ENCODE measurements at places on chromosomes 7 and 10.

- no peak for DNase-seq
Observed at GRCh38 chr7:55108818-55109217, 90.0 kb downstream of the EGFR start.

DNA sequence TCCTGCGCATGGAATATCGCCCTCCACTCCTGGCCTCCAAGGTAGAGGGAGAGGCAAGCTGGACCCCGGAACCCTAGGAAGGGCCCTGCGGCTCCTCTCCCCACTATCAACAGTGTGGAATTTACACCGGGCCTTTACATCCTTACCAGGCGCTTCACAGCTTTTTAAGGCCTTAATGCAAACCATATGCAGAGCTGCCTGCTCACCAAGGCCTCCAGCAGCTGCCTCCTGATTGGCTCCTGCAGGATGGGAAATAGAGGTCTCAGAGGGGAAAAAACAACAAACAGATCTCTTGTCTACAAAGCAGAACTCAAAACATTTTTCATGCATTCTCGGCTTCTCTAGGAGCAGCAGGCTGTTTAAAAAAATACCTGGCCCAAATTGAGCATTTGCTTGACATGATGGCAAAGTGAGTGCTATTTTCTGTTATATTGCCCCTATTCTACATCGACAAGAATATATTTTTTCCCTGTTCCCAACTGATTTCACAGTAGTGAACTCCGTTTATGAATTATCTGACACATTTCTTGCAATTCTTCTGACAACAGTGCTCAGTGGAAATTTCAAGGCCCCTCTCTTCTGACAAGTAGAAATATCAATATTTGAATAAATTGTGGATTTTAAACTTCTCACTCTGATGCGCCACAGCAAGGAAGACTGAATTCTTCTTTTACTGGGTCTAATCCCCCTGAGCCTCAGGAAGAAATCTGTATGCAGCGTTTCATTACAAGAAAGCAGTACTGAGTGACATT lies 51.7 kb downstream of the EBF3 start:
- DNase-seq = no peak

GRCh38 chr7:117210397-117210796 lies 112.5 kb downstream of the WNT2 start:
- no peak for DNase-seq

GRCh38 chr10:3071405-3072198 lies 4.3 kb downstream of the PFKP start:
- DNase-seq = no peak

DNA sequence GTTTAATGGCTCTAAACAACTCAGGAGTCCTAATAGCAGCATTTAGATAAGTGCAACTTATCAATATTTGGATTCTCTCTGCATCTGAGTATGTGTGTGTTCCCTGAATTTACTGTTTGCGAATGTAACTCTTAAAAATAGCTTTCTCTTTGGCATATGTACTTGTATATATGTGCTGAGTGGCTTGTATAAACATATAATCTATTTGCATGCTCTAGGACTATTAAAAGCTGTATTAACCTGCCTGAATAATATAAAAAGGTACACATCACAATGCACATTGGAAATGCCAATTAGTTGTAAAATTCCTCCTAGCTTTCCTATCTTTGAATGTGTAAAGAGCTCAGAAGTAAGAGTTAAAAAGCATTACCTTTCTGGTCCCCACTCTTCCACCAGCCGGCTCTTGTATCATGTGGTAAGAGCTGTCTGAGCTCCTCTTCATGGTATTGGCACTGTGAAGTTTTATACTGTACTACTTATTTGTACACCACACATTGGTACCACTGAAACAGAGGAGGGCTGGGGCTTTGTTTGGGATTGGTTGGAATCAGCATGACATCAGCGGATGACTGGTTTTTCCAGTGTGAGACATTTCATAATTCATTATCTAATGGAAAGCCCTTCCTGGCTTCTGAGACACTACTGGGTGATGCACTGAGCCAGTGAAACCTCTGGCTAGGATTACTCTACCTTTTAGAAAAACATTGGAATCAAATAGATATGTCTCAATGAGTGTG lies at the start of gene INHBA:
INHBA (minus strand) TSS at position 456 of the 737 bp plus-strand sequence. CDS start 2,716 bp downstream, outside the sequence.
- DNase-seq = no peak

GRCh38 chr7:154167807-154168206 lies 115.6 kb downstream of the DPP6 start:
- DNase-seq = no peak

- DNase-seq = no peak
Observed at GRCh38 chr10:16699435-16700057, 117.7 kb downstream of the RSU1 start.

- no peak for DNase-seq
Observed at GRCh38 chr7:83155407-83155806, 7.3 kb downstream of the PCLO start.

- peak; percentile 83 for DNase-seq
Observed at GRCh38 chr10:78972947-78973900, 95.5 kb upstream of the ZMIZ1 start.

DNA sequence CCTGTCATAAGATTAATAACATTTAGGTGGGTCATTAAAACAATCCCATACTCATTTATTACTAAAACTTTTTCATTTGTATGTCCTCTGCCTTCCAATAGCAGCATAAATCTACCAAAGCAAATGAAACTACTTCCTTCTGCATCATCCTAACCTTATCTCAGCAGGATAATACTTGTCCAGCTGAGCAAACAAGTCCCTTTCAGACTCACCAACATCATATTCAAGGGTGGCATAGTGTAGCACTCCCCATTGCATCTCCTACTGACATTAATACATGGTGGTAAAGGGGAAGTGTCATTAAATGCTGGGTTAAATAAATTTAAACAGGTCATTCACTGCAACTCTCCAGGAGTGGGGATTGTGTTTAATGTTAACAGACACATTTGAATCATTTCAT lies 3.4 kb upstream of the MINDY3 start:
- no peak for DNase-seq

DNA sequence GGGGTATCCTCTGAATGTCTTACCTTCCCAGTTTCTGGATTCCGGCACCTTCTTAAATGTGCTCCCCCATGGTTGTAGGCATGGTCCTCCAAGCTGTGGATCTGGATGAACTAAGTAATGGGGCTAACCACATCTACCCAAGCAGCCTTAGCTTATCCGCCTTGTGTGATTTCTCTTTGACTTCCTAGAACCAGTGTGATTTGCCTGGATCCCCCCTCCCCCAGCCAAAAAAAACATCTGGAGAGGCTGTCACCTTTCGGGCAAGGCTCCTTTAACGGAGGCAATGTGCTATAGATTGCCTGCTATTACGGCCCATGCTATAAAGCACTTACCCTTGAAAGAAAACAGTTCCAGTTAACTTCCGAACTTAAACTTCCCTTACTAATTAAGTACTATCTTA lies 33.9 kb downstream of the C1GALT1 start:
- no peak for DNase-seq

- DNase-seq = no peak
Observed at GRCh38 chr10:34835908-34836508, 20.9 kb upstream of the PARD3 start.

GRCh38 chr10:35890676-35891495 lies 248.8 kb upstream of the FZD8 start:
- no peak for DNase-seq

DNA sequence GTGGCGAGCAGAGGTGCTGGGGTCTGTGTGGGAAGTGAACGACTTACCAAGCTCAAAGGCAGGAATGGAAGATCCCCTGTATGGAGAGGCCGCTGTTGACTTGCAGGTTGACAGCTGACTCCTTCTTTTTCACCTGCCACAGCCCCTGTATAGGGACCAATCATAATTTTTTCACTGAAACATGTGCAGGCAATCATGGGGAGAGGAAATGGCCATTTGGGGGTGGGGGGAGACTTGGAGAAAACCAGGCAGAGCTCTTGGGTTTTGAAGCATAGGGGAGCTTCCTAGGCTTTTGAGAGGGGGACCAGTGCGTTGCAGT lies 101.4 kb downstream of the WDR37 start:
- no peak for DNase-seq

DNA sequence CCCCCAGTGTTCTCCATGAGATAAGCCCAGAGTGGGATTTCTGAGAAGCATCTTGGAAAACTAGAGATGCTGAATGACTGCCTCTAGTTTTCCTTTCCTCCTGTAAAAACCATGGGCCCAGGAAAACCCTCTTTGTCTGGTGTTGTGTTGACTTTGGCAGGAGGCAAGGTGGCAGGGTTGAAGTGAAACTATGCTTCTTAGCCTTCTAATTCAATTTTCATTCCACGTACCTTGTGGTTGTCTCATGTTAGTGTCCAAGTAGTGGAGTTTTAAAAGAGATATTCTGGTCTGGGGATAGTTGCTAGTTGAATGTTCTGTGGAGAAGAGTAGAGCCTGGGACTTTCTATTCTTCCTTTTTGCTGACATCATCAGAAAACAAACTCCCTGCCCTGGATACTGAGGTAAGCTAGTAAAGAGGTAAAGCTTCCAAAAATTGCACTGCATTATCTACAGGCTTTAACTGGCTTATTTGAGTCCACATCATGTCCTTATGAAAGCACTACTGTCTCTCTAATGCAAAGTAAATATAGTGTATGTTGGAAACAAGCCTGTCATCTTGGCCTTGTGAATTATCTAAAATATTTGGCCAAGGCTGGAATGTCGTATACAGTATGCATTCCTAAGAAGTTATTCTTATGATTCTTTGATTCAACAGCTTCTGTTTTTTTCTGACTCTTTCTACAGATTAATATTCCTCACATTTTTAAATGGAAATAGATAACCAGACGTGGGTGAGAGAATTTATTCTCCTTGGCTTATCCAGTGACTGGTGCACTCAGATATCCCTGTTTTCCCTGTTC lies at the start of gene OR2F2:
OR2F2 (plus strand) TSS at position 708 of the 800 bp plus-strand sequence; CDS start at position 708, 0 bp downstream.
- DNase-seq = no peak

GRCh38 chr7:100693312-100694097 lies 545 bp downstream of the GIGYF1 start:
- DNase-seq = no peak

DNA sequence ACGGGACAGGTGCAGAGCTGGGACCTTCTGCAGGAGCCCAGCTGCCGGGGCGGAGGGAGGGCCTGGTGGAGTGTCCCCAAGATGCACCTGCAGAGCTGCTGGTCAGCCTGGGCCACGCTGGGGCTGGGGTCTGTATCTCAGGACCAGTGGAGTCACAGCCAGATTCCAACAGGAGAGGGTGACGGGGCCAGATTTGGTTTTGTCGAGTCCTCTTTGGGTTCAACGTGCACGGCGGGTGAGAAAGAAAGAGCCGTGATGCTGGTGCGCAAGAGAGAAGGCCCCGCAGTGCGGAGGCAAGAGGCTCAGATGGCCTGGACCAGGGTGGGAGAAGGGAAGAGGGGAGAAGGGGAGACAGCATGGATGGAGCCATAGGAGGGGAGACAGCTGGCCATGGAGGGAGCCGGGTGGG lies 462.9 kb downstream of the PTPRN2 start:
- no peak for DNase-seq

- DNase-seq = peak; percentile 25
Observed at GRCh38 chr7:131745390-131746248, 189.2 kb upstream of the PODXL start.
